ENCODE measurements at places on chromosomes 11 and 22.

DNA sequence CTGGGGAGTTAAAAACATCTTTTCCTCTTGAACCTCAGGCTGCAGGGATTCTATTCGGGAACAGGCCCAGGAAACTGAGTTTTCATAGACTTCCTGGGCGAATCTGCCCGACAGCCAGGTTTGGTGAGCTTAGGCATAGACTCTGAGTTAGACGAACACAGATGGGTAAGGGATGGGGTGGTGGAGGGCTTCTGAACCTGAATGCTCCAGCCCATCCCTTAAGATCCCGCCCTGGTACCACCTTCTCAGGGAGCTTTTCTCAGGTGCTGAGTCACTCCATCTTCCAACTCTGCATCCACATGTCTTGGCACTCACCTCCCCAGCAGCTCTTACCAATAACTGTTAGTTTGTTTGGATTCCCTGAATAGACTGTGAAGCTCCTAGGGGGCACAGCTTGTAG, 37.4 kb downstream of the MICAL2 start:
- DNase-seq, result no peak

GRCh38 chr11:44057340-44057739, 8.7 kb upstream of the ACCS start:
- no peak for DNase-seq

GRCh38 chr11:133834682-133835592, 10.4 kb downstream of the SPATA19 start:
- DNase-seq, result no peak

- DNase-seq, result no peak
These were observed 9.9 kb upstream of the OR8D2 start for GRCh38 chr11:124329787-124330478.

DNA sequence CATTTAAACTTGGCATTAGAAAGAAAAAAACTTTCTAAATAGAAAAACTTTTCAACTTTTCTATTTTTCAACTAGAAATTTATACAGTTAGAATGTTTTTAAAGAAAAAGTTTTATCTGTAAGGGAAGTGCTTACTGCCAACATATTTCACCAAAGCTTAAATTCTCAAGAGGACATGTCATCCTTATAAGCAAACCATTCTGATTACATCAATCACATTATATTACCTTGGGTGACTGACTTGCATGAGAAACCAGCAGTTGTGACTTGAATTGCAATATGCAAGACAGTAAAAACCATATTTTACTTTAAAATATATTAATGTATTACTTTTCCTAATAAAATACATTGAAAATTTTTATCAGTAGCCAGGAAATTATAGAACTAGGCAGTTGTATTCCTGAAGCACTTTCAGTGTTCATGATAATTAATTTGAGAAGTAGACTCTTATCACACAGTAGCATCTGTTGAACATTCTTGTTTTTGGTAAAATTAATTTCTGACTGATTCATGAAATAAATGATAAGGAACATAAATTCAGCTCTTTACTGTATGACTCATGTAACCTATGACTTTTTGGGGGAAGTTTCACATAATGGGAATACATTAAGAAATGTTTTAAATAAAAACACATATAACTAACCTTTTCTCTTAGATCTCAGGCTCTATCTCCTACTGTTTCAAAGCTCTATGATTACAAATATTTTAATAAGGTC, 345.0 kb upstream of the CCDC179 start:
- no peak for DNase-seq

- no peak for DNase-seq
These were observed 57.5 kb upstream of the ALX4 start for GRCh38 chr11:44367452-44367851.

GRCh38 chr11:70200212-70200844, 2.8 kb upstream of the FADD start:
- no peak for DNase-seq

DNA sequence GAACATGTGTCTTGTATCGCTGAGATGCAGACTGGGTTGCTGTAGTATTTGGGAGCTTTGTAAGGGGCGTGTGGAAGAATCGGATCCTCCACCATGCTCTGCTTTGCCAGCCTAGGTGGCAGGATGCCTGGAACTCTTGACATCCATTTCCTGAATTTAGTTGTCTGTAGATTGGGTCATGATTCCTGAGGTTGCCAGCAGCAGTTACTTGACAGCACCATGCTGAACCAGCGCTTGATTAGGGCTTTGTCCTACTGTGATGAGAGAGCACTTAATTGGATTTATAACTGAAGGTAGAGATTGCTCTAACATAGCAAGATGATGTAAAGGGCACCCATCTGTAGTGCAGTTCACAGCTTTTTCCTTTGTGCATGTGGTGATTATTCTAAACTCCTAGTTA, 75.6 kb upstream of the HORMAD2 start:
- DNase-seq, result no peak

DNA sequence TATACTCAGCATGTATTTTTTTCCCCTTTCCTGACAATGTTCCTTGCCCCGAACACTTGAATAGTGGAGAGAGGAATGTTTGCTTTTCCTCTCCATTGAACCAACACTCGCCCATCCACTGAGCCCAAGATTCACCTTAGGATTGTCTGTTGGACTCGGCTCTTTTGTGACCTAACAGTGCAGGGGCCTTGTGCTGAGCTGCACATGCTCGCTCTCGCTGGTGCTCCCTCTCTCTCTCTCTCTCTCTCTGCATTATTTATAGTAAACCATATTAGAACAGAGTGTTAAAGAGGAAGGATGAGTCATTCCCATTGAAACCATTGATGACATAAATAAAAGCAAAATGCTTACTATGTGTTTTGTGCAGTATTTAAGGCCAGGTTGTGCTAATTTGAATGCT, 20.7 kb downstream of the ZBTB16 start:
- DNase-seq, result no peak

DNA sequence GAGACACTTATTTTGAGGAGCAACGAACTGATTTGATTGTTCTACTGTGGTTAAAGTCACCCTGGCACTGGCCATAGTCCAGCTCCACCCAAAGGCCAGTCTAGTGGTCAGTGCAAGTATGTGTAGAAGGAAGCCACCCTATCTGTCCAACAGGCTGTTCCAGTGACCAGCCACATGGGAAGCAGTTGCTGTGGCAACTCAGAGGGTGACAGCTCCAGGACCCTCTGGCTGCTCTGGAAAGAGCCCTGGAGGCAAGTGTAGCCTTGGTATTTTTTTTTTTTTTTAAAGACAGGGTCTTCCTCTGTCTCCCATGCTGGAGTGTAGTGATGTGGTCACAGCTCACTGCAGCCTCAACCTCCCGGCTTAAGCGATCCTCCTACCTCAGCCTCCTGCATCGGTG, 27.8 kb downstream of the LMO1 start:
- DNase-seq, result no peak

DNA sequence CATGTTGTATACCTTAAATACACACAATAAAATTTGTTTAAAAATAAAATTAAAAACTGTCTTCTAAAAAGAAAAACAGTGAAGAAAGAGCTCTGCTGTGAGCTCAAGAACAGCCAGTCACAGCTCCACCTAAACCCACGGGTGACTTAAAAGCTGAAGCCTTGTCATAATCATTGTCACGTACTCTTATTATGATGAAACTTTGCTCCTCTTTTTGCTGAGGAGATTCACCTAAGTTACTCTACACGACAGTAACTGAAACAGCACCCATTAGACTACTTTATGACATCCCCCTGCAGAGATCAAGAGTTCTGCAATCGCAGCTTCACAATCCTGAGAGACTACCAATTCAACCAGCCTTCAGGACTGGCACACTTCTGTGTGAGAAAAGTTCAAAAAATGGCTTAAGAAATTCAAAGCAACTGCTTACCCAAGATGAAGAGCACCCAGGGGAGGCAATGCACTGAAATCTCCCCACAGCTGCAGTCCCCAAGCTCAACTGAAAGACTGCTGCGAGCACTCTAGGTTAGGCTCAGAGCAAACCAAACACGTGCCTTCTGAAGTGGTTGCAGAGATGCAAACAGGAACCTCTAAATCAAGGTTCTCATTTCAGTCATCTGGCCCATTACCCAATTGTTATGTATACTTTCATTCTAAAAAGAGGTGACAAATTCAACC, at the start of gene JAML:
Gene JAML (minus strand): TSS at position 501 of the 678 bp plus-strand sequence. CDS start 10,145 bp downstream, outside the sequence.
- DNase-seq, result no peak

GRCh38 chr11:72229925-72230763, 5.6 kb downstream of the INPPL1 start:
- no peak for DNase-seq

- DNase-seq, result no peak
These were observed 60.4 kb downstream of the TRAF6 start for GRCh38 chr11:36449561-36450096.

GRCh38 chr22:39530692-39531331, 1.7 kb downstream of the RPS19BP1 start:
- DNase-seq, result no peak

- no peak for DNase-seq
These were observed 740 bp downstream of the FADS1 start for GRCh38 chr11:61815790-61816735.

GRCh38 chr11:93072229-93072914, 102.9 kb downstream of the MTNR1B start:
- DNase-seq, result no peak

DNA sequence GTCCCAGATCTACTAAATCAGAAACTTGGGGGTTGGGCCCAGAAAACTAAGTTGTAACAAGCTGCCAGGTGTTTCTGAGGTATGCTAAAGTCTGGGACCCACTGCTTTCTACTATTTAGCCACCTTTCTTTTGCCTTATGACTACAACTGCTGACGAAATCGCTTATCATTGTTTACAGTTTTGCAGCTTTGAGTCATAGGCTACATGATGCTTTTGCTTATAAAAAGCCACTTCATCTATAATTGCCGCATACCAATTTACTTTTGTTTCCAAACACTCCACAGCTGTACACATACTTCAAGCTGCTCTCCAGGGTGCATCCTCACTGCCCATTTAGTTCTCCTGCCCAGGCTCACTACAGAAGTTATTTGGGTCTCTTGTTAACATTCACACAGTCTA, 144.7 kb downstream of the ENTHD1 start:
- no peak for DNase-seq

DNA sequence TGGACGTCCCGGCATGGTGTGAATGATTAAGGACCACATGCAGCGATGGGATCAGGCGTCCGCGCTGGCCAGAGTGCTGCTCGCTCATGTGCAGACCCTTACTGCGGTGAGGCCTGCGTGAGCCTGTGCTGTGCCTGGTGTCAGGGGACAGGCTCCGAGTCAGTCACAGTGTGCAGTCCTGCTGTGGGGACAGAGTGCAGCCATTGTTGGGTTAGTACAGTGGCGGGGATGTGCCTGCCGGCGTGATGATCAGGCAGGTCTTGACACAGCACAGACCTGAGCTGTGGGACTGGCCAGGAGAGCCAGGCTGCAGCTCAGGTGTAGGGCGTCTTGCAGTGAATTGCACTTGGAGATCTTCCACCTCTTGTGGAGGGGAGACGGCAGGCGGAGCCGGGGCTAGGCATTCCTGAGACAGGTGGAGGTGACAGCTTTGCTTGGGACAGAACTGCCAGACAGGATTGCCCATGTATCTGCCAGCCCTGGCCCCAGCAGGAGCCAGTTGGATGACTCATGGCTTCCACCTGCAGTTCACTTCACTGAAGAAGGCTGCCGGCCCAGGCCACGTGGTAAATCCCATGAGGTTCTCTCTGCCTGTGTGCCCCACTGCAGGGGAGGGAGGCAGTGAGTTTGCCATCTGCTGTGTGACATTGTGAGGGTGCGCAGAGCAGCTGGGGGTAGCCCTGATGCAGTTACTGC, 17.3 kb downstream of the TRMU start:
- DNase-seq, result no peak

DNA sequence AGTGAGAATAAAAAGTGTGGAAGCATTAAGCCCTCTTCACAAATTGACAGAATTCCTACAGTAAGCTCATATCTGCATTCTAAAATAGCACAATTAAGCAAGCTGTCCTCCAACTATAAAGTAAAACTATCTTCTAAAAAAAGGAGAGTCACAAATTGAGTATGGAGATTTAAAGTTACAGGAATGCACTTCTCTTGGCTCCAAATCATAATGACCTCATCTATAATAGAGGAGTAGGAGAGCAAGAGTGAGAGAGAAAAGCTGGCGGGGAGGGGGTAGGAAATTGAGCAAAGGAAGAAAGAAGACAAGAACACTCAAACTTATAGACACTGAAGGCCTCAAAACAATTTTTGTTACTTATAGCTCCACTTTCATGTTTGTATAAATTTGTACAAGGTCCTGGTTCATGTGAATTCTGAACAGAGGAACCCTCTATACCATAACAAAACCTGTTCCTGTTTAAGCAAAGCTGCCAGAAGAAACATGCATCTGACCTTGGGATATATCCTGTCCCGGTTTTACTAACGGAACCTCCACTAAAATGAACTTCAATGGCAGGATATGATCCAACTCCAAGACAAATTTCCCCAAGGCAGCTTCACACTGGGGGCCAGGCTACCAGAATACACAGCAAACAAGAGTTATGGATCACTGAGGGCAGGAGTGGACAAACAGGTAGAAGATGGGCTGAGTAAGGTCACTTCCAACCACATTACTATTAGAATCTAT, 37.2 kb downstream of the SLC35F2 start:
- no peak for DNase-seq

GRCh38 chr11:123384116-123384515, 46.0 kb upstream of the GRAMD1B start:
- DNase-seq, result no peak

- DNase-seq, result no peak
These were observed 9.1 kb upstream of the PSMA1 start for GRCh38 chr11:14529321-14529720.

GRCh38 chr22:19036523-19037273, 85.5 kb downstream of the DGCR2 start:
- no peak for DNase-seq

- DNase-seq, result no peak
These were observed 1450.5 kb downstream of the BRD1 start for GRCh38 chr22:48376936-48377712.

GRCh38 chr11:99015634-99016454, 4.9 kb upstream of the CNTN5 start:
- DNase-seq, result no peak

DNA sequence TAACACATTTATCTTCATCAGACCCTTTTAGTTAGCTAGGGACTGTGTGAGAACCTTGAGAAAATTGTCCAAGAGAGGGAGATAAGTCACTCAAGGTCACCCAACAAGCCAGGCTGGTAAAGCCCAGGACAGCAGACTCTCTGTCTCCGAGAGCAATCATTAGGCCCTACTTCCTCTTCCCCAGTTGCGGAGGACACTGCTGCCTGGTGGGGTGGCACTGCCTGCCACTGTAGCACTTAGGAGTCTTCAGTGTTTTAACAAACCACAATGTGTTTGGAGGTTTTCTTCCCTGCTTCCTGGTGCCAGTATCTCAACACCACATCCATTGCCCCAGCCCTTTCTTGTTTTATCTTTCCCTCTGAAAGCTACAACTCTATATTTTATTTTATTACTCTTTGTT, 132.1 kb upstream of the LDLRAD3 start:
- DNase-seq, result no peak

- no peak for DNase-seq
These were observed 116.6 kb downstream of the CEP164 start for GRCh38 chr11:117444256-117444655.

- no peak for DNase-seq
These were observed 483.0 kb downstream of the MN1 start for GRCh38 chr22:27318516-27318915.

DNA sequence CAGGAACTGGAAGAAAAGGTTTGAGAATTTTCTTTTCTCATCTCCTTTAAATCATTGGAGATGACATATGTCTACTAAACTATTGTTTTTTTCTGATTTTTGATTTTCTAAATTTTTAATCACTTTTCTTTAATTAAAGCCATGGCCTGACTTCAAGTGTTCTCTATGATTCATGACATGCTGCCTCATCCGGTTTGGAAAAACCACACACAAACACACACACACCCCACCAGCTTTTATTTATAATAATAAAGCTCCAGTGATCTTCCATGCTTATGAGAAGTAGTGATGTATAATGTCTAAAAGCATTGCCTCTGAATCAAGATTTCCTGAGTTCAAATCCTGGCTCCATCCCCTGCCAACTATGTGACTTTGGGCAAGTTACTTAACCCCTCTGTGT, 179.2 kb downstream of the SPON1 start:
- no peak for DNase-seq
